ENCODE measurements at places on chromosomes 3 and 15. TPM values are rescaled to one million over a fixed set of nuclear protein-coding genes. Genes with fewer than 3 reads are reported as not detected.

DNA sequence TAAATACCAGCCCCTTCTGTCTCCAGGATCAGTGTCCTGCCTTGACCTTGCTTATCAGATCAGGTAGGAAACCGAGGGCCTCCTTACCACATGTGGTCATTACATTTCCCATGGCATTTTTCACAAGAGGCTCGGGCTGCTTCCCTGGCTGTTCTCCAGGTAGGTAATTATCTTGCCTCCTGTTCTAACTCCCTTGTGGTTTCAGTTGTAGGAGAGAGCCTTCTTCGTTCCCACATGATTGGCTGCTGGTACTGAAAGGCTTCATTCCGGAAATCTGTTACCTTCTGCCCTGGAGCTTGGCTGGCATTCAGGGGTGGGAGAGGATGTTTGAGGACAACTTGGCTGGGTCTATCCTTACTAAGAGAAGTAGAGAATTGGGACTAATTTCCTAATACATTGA lies 46.8 kb upstream of the RORA start:
- no peak for DNase-seq

The SLC28A2 gene
- not detected for total RNA-seq

The SLC12A8 gene
- under 0.01 TPM for total RNA-seq

The DPPA2 gene
- total RNA-seq, result under 0.01 TPM

The TRIM42 gene
- total RNA-seq, result not detected

DNA sequence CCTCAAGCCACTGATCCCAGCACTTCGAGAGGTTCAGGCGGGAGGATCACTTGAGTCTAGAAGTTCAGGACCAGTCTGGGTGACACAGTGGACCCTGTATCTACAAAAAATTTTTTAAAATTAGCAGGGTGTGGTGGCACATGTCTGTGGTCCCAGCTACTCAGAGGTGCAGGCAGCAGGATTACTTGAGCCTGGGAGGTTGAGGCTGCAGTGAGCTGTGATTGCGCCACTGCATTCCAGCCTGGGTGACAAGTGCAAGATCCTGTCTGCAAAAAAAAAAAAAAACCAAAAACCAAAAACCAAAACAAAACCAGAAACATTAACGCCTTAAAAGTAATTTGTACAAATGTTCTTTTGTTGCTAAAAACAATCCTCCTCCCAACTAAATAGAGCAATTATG lies 27.9 kb upstream of the SLC12A8 start:
- DNase-seq, result no peak

- DNase-seq, result no peak
These were observed 82.5 kb downstream of the USP13 start for GRCh38 chr3:179735321-179735720.

GRCh38 chr3:189699885-189700284 lies 68.7 kb downstream of the TP63 start:
- DNase-seq, result no peak

The MRAS gene
- total RNA-seq, result 2.2 TPM

DNA sequence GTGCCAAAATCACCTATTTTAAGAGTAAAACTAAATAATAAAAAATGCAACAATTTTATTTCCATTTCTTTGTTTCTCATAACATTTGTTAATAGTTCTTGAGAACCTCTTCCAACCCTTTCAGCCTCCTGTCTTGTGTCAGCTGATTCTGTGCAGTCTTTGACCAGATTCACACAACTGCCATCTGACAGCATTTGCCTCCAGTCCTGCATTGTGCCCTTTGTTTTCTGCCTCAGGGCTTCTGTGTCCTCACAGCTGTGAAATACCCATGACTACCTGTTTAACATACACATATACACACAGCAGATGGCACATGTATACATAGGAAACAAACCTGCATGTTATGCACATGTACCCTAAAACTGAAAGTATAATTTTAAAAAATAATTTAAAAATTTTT lies 13.2 kb upstream of the CNTN6 start:
- no peak for DNase-seq

All from hematopoietic multipotent progenitor cell (in vitro differentiated cells).